Thymus (tissue), 14 donors: ENCODE measurements at places on chromosomes 16 and 17.

DNA sequence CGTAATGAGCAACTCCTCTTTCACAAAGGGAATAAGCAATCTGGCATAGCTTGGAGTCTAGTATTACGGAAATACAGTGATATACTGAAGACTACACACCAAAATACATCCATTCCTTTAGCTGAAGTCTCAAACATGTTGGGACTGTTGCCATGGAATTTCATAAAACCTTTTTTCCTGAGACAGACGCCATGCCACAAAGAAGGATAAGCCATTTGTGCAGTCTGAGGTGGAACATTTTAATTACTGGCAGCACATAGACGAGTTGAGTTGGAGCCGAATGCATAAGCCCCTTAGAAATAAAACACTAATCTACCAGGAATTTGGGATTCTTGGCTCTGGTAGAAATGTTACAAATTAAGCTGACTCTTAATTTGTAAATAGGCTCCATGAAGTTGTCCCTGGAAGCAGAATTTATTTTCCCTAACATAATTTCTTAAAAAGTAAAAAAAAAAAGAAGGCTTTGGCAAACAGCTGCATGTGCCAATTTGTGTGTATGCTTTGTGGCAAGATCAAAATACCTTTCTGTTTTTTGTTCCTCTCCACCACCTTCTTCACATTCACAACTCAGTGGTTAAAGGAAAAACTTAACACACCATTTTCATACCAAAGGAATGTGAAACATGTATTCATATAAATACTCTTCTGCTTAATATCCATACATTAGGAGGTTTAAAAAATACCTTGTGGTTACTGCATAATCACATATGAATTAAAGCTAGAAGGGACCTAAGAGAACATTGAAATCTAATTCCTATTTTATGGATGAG, 25.5 kb downstream of the GRB7 start:
- DNase-seq: no peak

GRCh38 chr17:68441070-68441770, 16.1 kb downstream of the WIPI1 start:
- no peak for DNase-seq

DNA sequence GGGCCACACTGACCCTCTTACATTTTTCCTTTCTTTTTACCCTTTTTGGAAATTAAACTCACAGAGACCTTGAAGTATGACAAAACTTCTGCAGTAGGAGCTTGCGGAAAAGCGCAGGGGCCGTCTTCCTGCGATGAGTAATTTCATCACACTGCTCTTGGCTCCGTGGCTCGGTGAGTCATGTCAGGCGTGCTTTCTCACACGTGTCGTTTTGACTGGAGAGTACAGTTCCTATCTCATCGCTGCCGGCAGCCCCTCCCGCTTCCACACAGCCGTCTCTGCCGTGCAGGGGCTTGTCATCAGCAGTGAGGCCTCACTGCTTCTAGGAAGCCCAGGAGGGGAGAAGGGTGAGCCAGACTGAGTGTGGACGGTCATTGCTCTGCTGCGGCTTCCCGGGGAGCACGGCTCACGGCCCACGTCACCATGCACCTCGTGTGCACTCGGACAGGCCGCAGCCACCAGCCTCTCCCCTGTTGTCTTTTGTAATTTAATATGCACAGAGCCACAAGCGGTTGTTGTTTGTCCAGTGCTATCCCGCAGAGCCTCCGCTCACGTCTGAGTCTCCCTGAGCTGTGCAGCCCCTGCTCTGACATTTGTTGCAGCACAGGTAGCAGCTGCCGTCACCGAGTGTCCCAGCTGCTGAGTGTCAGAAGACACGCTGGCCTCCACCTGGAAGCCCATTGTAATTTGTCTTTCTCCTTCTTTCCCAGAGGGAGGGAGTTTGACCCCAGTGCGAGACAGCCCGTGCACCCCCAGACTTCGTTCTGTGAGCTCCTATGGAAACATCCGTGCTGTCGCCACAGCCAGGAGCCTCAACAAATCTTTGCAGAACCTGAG, 99.4 kb upstream of the CHMP6 start:
- DNase-seq: no peak

GRCh38 chr17:4195306-4195705, 52.3 kb downstream of the CYB5D2 start:
- no peak for DNase-seq

DNA sequence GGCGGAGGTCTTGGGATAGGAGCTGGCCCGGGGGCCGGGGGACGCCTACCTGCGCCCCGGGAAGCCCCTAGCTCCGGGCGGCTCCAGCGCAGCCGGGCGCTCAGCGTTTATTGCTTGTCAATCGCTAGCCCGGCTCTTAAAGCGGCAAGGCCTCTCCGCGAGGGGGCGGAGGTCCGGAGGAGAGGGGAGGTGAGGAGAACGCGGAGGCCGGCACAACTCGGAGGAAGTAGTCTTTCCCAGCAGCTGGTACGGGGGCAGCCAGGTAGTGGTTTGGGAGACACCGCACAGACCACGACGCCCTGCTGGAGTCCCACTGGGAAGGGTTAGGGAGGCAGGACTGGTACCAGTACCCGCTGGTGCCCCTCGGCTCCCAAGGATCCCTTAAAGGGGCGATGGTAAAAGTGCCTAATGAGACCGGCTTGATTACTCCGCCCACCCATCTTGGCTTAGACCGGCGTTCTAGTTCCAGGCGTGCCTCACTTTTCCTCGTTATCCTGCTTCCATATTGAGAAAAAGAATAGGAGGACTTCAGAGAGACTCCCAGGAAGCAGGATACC, at the start of gene MPP2:
Gene MPP2 (minus strand): TSS at position 112 of the 557 bp plus-strand sequence. CDS start 3,076 bp downstream, outside the sequence.
- no peak for DNase-seq

- DNase-seq: no peak
Measured at GRCh38 chr16:86584726-86585721, 6.7 kb downstream of the FOXL1 start.

- DNase-seq: no peak
Measured at GRCh38 chr17:81228834-81229665, 6.3 kb upstream of the CEP131 start.

DNA sequence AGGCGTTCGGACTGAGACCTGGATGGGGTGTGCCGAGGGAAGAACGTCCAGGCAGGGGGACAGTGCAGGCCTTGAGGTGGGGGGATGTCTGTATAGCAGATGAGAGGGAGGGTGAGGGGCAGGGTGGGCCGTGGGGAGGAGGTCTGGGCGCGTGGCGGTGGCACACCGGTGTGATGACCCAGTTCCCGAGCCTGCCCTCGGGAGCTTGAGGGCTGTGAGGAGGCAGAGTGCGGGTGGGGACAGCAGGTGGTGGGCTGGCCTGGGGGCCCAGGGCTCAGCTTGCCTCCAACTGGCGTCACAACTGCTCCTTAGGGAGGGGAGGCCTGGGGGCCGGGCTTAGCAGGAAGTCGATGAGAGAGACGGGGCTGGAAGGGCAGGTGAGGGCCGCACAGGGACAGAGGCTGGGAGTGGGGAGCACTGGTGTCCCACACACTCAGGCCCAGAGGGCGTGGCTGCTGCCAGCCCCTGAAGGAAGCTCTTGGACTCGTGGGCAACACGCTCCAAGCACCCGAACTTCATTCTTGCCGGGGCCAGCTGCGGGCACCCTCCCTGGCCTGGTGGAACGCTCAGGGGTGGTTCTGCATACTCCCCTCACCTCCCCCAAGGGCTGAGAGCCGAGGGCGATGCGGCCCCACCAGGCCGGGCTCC, 6.5 kb downstream of the CACNA1H start:
- DNase-seq: no peak

- no peak for DNase-seq
Measured at GRCh38 chr16:78325468-78326352, 226.3 kb downstream of the WWOX start.

DNA sequence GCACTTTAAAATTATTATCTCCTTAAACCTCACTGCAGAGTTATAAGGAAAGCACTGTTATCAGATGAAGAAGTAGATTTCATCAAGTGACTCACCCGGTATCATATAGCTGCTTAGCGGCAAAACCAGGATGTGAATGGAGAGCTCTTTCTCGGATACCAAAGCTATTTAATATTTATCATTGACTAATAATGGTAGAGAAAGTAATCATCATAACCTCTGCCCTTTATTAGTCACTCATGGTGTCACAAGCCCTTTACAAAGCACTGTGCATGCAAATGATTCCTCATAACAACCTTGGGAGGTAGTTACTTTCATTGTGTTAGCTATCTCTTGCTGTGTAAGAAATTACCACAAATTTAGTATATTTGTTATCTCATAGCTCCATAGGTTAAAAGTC, 592.9 kb downstream of the MAF start:
- no peak for DNase-seq

DNA sequence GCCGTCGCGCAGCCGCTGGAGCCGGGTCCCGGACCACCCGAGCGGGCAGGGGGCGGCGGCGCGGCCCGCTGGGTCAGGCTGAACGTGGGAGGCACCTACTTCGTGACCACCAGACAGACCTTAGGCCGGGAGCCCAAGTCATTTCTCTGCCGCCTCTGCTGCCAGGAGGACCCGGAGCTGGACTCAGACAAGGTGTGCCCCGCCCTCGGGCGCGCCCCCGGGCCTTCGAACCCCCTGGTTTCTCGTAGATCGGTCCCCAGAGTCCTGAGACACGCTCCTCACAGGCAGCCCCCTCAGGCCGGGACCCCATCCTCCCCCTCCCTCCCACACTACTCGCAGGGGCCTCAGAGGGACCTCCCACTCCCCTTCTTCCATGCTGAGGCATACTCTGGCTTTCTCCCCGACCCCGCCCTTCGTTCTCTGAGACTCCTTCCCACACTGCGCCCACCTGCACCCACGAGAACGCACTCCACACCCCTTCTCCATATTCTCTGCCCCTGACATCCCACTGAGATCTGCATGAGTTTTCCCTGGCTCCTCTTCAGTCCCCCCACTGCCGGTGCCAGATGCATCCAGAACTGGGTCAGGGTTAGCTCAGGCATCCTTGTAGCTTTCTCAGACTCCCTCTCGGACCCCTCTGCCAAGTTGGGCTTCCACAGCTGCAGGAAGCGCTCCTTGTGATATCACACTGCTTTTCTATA, 523 bp downstream of the KCTD2 start:
- DNase-seq: no peak

DNA sequence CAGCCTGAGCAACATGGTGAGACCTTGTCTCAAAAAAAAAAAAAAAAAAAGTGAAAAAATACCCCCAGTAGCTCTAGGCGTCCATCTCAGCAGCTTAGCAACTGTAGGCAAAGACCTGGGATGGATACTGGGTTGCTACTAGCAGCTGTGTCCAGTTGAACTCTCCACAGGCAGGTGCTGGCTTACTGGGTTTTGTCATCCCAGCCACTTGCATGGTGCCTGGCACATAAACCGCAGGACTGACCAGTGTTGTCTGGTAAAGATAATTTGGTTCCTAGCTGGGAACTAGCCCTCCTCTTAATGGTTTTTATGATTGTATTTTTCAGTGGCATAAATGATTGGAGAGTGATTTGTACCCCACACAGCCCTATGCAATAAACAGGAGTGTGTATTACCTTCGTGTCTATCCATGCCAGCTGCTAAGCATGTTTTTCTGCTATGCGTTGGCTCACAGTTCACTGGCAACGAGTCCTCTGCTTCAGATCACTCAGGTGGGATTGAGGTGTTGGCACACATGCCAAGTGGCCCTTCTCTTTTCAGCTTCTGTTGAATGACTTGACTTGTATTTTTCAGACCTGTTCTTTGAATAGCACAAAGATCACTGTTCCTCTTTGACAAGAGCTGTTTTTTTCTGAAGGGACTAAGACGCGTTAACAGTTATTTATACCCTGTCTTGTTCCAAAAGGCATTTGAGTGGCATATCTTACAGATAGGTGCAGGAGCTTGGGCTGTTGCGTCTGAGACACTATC, 352.9 kb downstream of the SNX29 start:
- DNase-seq: no peak

GRCh38 chr17:60398227-60398959, 6.5 kb upstream of the USP32 start:
- DNase-seq: no peak

DNA sequence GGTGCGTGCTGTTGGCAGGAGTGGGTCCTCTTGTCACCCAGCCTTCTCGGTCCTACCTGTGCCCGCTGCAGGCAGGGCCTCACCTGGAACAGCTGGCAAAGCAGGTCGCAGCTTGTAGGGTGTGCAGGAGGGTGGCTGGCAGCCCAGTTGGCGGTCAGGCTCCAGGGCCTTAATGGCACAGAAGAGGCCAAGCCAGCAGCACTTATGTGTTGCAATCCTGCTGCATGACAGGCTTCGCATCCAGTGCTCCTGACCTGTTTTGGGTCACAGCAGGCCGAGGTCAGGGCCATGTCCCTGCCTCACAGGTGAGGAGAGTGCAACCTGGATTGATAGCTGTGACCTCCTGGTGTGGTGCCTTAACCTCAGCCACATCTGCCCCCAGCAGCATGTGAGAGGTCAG, 31.9 kb downstream of the ZC3H18 start:
- DNase-seq: no peak

GRCh38 chr16:85678016-85678415, 10.7 kb downstream of the GINS2 start:
- DNase-seq: no peak

- DNase-seq: no peak
Measured at GRCh38 chr16:86398622-86399021, 111.7 kb upstream of the FOXF1 start.

GRCh38 chr17:47813512-47814031, 8.0 kb downstream of the OSBPL7 start:
- DNase-seq: no peak

DNA sequence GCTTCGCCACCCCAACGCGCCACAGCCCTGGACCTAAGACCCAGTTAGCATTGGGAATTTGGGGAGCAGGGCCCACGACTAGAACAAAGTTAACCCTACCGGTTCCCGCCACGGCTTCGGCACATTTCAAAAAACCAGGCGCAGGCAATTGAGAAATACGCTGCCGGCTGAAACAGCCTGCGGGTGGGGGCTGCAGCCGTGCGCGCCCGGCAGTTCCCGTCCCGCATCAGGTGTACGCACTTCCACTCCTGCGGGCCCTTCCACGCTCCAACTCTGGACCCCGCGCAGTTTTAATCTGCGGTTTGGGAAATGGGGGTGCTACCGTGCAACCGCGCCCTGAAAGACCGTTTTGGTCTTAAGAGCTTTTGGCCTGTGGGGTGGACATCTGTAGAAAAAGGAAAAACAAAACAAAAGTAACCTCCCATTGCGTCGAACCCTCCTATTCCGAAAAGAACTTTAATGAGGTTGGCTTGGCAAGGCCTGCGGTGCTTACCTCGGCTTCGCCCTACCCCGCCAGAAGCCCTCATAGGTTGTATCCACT, 7.1 kb downstream of the IRX5 start:
- no peak for DNase-seq

GRCh38 chr16:72832621-72833248, 215.2 kb downstream of the ZFHX3 start:
- peak; percentile 47 for DNase-seq

DNA sequence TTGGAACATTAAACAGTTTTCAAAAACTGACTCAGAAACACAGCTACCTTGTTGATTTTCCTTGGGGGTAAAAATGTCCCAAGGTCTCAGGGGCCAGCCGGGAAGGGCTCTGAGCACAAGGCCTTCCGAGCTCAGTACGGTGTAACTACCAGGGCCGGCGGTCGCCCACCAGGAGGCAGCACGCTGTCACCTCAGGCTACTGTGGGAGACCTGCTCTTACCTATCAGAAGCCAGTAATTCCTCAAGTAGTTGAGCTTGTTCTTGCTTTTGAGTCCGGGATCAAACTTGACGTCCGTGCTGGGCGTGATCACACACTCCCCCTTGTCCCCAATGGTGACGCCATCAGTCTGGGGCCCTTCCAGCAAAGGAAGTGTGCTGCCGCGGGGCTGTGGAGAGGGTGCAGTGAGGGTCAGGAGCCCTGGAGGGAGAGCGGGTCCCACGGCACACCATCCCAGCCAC, 43.4 kb upstream of the ICAM2 start:
- no peak for DNase-seq
